ENCODE measurements at places on chromosomes 3 and 15.

- no peak for DNase-seq
These were observed 19.6 kb upstream of the OR5K4 start for GRCh38 chr3:98333989-98334606.

GRCh38 chr15:28191832-28192231 is 92.7 kb upstream of the OCA2 start:
- no peak for DNase-seq

GRCh38 chr15:69578787-69579583 is 126.4 kb downstream of the RPLP1 start:
- DNase-seq = no peak

DNA sequence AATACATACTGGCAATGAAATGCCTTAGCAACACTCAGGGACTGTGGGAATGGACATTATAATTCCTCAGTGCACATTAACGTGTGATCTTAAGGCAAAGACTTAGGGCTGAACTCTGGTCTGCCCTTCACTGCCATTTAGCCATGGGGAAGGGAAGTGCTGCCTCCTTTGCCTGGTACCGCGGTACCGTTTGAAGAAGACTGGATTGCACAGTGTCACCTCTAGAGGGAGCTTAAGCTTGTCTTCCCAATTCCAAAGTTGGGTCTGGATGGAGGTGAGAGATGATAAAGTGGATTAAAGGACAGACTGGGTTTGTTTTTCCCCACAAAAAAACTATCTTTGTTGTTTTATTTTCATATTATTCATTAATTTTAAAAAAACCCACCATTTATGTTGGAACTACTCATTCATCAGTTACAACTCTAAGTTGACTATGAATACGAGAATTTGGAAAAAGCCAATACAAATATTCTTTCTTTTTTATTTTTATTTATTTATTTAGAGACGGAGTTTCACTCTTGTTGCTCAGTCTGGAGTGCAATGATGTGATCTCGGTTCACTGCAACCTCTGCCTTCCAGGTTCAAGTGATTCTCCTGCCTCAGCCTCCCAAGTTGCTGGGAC is 60.0 kb upstream of the SYN2 start:
- DNase-seq = no peak

- DNase-seq = no peak
These were observed 364.9 kb upstream of the DPPA4 start for GRCh38 chr3:109702252-109702651.

DNA sequence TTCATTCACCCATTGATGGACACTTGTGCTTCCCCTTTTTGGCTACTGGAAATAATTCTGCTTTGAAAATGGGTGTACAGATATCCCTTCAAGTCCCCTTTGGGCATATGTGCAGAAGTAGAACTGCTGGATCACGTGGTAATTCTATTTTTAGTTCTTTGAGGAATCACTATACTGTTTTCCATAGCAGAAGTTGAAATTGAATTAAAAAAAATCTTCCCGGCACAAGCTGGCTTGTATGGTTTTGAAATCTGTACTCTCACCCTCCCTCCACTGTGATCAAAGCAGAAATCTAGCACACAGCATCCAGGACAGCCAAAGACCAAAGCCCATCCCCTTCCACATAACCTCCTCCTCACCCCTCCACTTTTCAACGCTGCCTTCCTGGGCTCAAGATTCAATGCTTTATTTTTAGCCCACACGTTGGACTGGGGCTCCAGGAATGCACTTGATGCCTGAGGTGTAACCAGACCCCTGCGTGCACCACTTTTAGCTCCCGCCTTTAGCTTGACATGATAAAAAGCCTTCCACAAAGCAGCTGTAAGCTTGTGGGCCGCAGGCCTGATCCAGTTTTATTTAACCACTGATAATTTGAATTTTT is 29.9 kb downstream of the TMEM40 start:
- no peak for DNase-seq

DNA sequence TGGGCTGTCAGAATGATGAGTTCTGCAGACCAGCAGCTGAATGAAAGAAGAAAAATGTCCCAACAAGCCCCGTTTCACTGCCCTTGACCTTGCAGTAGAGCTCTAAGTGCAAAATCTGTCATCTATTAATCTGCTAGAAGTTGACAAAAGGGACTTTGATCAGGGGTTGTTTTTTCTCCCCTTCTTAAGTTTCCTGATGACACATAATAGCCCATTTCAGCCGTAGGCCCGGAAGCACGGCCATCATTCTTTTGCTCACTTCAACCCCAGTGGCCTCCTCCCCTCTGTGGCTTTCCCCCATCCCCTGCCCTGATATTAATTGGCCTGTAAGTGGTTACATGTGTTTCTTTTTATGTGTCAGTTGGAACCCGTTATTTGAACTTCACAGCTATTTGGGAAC is 298.9 kb downstream of the RPLP1 start:
- DNase-seq = no peak

DNA sequence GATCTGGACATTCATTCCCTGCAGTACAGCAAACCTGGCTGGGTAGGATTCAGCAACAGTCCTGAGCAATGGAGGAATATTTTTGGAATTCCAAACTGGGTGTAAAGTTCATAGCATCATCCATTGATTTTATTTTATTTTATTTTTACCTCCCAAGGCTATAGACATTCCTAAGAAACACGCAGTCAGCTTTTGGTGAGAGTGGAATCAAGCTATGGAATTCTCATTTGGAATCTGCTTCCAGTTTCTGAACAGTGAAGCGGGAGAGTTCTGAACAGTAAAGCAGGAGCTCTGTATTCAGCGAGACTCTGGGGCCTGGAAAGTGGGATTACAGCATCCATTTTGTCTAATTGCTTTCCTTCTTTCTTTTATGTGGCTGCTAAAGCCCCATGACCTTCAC is 1.4 kb upstream of the PDZRN3 start:
- DNase-seq = no peak

- peak; percentile 71 for DNase-seq
These were observed 3.8 kb upstream of the SLCO3A1 start for GRCh38 chr15:91849749-91850161.

DNA sequence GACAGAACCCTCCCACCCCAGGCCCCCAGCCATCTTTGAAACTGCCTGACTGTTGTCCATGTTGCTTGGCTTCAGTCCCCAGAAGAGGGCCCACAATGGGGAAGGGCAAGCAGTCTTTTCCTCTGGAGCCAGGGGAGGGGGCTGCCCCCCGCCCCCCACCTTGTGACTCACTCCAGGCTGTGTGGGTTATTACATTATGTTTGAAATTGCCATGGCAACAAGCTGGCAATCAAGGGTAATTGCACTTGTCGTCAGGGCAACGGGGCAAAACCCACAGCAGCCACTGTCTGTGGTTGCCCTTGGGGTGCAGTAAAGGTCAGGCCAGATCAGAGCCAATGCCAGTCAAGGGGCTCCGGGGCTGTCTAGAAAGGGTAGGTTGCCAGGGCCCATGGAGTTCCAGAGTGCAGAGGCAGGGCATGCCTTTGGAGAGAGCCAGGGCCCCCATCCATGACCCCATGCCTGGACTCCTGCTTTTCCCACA is 3.1 kb upstream of the CAMKV start:
- peak; percentile 33 for DNase-seq

- DNase-seq = peak; percentile 37
These were observed 152.4 kb downstream of the AGBL1 start for GRCh38 chr15:86231864-86232721.

- no peak for DNase-seq
These were observed 3.1 kb upstream of the CERS3 start for GRCh38 chr15:100531823-100532327.

- no peak for DNase-seq
These were observed 97.3 kb downstream of the NR1D2 start for GRCh38 chr3:24042174-24043059.

- DNase-seq = no peak
These were observed 138.9 kb downstream of the TCF12 start for GRCh38 chr15:57057134-57057930.

DNA sequence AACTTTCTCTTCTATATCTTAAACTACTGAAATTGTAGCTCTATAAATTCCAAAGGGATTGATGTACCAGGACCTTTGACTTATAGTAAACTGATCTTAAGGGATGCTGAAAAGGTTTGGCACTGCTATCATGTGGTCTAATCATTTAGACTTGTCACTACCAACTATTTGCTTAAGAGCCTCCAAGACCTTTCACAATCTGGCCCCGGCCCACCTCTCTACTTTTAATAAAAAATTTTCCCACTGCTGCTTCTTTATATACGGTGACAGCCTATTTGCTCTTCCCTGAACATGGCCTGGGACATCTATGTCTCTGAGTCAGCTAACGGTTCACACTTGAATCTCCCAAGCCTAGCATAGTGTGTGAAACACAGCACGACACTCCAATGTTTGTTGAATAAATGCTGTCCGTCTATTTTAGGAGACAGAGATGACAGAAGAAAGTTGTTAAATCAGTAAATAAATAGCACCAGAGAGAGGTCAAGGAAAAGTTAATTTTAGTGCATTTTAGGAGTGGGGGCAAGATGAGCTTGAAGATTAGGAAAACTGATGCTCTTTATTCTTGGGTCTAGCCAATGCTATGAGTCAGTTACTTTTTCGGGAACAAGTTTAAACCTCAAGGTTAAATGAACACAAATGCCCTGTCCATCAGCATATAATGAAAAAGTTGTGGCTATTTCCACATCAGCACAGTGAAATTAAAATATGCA is 212.9 kb downstream of the TIGIT start:
- no peak for DNase-seq

- DNase-seq = peak; percentile 76
These were observed 862 bp upstream of the MAN2A2 start for GRCh38 chr15:90902040-90902839.

- no peak for DNase-seq
These were observed 90.6 kb downstream of the ABI3BP start for GRCh38 chr3:100902572-100902971.

DNA sequence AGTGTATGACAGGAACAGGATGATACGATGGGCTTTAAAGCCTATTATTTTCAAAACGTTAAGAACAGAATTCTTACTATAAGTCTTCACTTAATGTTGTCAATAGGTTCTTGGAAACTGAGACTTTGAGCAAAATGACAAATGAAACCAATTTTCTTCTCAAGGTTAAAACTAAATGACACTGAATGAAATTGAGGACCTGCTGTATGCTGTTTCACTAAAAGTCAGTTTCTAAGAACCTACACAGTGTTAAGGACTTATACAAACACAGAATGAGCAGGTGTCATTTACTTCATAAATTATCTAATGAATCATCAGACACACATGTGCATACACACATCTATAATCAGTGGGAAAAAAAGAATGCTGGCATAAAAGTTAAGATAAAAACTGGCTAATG is 106.9 kb downstream of the RFTN1 start:
- no peak for DNase-seq

GRCh38 chr3:131114256-131114655 is 87.6 kb downstream of the NEK11 start:
- no peak for DNase-seq

GRCh38 chr15:36024031-36024688 is 478.2 kb upstream of the DPH6 start:
- DNase-seq = no peak

Data from CD4-positive, alpha-beta T cell treated with Interleukin-21 for 1 hour (primary cell).